HCT116 (cell line): ENCODE measurements at places on chromosomes 1 and 21. TPM values are rescaled to one million over a fixed set of nuclear protein-coding genes. Genes with fewer than 3 reads are reported as not detected.

Gene VTCN1
- total RNA-seq: 0.17 TPM

Gene C4BPA
- 0.32 TPM for total RNA-seq

- no peak for DNase-seq
Measured at GRCh38 chr1:232980986-232981560, 30.7 kb downstream of the NTPCR start.

Gene CLCA4
- total RNA-seq: not detected

DNA sequence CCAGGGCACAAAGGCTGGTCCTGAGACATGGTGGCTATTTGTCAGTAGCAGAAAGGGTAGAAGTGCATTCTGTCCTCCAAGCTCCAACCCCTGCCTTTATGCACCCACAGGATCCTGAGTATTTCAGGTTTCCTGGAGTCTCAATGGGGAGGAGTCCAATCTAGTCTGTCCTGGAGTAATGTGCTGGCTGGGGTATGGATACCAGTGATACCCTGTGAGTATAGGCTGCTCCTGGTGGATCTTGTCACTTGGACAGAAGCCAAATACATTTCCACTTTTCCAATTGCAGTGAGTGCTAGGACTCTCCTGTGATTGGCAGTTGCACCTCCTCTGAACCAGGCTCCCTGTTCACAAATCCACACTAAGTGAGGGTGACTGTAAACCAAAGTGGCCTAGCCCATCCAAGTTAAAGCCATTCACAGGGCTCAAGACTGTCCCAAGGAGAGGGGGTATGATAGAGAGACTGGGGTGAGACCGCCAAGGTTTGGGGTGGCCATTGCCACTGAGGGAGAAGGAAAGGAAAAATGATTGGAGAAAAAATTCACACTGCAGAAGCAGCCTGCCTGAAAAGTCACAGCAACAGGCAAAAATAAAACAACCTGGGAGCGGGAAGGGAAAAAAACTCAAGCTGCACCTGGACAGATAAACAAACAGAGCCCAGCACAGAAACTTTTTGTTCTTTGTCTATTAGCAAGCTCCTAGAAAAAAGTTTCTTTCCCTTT lies 163.4 kb upstream of the ETV3 start:
- DNase-seq: no peak

DNA sequence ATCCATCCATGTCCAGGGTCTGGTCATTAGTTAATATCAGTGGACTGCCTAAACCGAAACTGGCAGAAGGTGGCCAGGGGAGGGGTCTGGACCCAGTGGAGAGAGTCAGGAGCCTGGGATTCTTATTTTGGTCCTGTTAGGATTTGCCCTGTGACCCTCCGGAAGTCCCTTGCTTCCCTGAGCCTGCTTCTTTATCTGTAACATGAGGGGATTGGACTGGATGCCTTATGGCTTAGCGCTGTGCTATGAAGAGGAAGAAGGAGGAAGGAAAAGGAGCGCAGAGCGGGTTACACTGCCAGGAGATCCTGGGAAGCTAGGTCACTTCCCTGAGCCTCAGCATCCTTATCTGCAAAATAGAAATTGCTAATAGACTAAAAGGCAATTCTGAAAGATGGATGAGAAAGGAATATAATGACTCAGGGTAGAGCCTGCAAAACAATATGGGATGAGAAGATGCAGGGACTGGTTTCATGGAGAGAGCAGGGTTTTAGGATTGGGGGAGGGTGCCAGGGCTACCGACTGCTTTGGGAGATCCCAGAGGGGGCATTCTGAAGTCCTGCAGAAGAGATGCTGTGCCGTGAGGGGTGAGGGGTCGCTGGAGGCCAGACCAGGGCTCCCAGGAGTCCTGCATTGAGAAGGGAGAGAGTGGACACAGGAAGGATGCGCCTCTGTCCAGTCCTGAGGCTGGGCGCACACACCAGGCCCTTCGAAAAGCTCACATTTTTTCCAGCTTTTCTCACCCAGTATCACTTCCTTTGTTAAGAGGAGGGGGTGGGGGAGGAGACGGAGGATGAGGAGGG lies 460 bp upstream of the ADORA1 start:
- no peak for DNase-seq
